Thoracic aorta (tissue), 2 donors: ENCODE measurements at places on chromosomes 11 and 22.

- no peaks in the 10 kb centered on the region for H3K36me3 ChIP-seq
- H3K4me3 ChIP-seq = no peak overlapping the region
- no peak overlapping the region for H3K27ac ChIP-seq
Observed at GRCh38 chr22:26577081-26577480, 12.9 kb downstream of the TPST2 start.

DNA sequence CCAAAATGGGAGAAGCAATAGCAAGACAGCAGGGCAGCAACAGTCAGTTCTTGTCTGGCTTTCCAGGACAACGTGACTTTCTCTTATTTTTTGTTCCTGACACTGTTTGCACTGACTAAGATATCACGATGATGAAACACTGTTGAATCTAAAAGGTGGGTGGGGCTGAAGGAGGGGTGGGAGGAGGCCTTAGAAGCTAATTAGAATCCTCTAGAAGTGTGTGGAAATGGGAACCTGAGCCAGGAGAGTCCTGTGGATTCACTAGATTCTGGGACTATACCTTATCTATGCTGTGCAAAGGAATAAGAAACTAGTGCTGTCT, 300.3 kb downstream of the ST3GAL4 start:
- no peaks in the 10 kb centered on the region for H3K36me3 ChIP-seq
- DNase-seq = no peak
- H3K4me1 ChIP-seq = no peaks in the 10 kb centered on the region
- no peak overlapping the region for H3K27ac ChIP-seq

DNA sequence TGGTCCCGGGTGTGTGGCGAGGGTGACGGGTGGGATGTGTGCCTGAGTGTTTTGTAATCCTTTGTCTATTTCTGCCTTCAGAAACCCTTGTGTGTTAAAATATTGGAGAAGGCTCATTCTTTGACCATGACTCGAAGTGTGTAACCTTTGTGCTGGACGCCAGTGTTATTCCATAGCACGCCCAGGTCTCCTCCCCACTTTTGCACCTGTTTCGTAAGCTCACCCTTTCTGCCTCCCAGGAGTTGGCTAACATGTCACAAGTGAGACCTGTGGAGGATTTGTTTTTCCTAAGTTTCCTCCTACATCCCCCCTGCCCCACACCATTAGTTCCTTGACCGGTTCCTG, 382 bp downstream of the C11orf54 start:
- peak overlapping the region; percentile 96 for H3K27ac ChIP-seq

- H3K36me3 ChIP-seq = no peaks in the 10 kb centered on the region
- DNase-seq = no peak
- H3K27me3 ChIP-seq = no peaks in the 10 kb centered on the region
- H3K27ac ChIP-seq = peak overlapping the region; percentile 60
- H3K4me1 ChIP-seq = peaks cover 100% of the 10 kb centered on the region
Observed at GRCh38 chr22:27780161-27780575, 21.4 kb downstream of the MN1 start.

DNA sequence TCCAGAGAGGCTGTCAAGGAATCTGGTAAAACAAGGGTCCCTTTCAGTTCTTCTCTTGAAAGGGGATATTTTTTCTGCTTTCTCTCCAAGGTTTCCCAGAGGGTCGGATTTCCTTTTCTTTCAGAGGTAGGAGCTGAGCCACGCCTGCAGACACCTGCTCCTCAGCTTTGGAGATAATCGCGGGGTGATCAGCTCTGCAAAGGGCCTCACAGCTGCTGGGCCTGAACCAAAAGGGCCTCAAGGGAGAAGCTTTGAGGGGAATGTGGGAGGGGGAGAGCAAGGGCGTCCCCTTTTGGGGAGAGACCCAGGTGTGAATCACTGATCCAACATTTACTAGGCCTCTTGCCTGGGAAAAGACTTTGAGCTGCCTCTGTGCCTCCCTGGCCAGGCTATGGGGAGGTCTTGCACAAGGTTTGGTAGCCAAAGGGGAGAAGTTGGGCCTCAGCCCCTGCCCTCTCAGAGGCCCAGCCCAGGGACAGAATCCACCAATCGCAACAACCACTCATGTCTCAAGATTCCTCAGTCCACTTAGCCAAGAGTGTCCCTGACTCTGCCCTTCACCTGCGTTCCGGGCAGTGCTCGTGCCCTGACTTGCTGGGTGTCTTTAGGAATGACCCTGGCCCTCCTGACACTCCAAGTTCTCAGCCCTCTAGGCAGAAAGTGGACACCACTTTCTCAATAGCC, 14.0 kb upstream of the TP53I11 start:
- no peak for DNase-seq
- H3K4me1 ChIP-seq = no peaks in the 10 kb centered on the region
- H3K27me3 ChIP-seq = no peaks in the 10 kb centered on the region
- no peak overlapping the region for H3K27ac ChIP-seq

DNA sequence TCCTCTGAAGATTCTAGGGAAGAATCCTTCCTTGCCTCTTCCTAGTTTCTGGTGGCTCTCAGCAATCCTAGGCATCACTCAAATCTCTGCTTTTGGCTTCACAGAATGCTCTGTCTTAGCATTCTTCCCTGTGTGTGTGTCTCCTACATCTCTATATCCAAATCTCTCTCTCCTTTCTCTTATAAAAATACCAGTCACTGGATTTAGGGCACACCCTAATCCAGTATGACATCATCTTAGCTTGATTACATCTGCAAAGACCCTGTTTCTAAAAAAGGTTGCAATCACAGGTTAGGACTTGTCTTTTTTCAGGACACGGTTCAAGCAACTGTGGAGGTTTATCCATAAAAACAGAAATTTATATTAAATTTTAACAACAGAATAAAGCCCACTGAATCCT, 54.4 kb downstream of the NARS2 start:
- H3K27ac ChIP-seq = no peak overlapping the region
- DNase-seq = no peak
- no peak overlapping the region for H3K4me3 ChIP-seq
- H3K36me3 ChIP-seq = no peaks in the 10 kb centered on the region

DNA sequence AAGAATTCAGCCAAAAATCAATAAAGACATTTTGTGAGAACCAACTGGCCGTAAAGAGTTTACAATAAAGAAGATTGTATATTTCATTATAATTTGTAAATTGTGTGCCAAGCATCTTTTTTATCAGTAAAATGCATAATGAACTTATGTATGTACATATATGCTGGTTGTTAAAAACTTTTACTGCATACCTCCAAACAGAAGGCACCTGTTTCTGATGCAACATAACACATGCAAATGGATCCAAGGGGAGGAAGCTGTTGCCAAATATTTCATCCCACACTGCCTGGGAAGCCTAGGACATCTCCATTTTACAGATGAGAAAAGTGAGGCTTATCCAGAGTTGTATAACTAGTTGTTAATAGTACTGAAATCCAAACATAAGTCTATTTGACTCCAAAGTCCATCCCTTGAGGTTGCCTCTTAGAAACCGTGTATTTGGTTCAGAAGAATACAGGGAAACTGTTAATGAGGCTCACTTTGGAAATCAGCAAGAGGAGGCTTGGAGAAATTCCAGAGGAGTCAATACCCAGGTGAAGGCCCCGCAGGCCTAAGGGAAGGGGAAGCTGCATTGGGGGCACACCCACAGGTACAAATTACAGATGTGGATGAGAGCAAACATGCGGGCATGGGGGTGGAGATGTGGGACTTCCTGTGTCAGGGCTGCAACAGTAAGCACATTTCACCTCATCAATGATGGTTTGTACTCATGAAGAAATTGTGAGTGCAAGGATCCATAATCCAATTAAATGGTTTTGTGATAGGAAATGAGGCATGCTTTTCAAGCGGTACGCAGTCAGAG, 51.1 kb downstream of the RCN1 start:
- H3K4me1 ChIP-seq = no peaks in the 10 kb centered on the region
- no peaks in the 10 kb centered on the region for H3K27me3 ChIP-seq
- no peaks in the 10 kb centered on the region for H3K36me3 ChIP-seq
- no peak overlapping the region for H3K4me3 ChIP-seq
- DNase-seq = no peak

DNA sequence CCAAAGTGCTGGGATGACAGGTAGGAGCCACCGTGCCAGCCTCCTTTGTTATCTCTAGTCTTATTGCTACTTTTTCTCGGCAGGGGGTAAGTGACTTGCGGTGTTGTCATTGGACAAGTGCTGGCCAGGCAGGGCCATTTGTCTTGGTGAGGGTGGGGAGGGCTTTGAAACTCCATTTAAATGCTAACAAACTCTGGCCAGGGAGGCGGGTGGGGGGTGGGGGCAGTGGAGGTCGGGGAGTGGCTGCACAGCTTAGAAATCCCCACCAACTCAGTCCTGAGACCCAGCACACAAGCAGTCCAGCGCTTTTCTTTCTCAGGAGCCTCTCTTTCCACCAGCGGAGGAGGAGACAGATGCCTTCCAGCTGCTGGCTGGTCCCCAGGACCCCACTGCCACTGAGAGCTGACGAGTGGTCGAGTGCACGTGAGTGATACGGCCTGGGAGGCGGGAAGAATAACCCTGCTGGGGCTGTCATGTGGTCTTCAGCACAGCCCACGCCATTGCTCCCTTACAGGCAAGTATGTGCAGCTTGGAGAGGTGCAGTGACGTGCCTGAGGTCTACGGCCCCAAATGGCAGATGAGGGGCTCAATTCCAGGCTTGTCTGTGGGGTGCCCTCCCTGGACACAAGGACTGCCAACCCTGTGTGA, 24.2 kb upstream of the OSBPL5 start:
- no peak for DNase-seq
- H3K4me1 ChIP-seq = no peaks in the 10 kb centered on the region
- no peaks in the 10 kb centered on the region for H3K27me3 ChIP-seq

- H3K4me1 ChIP-seq = no peaks in the 10 kb centered on the region
- H3K27me3 ChIP-seq = peaks cover 6% of the 10 kb centered on the region
- H3K27ac ChIP-seq = no peak overlapping the region
- H3K36me3 ChIP-seq = no peaks in the 10 kb centered on the region
Observed at GRCh38 chr22:24758164-24758799, 16.2 kb downstream of the PIWIL3 start.

DNA sequence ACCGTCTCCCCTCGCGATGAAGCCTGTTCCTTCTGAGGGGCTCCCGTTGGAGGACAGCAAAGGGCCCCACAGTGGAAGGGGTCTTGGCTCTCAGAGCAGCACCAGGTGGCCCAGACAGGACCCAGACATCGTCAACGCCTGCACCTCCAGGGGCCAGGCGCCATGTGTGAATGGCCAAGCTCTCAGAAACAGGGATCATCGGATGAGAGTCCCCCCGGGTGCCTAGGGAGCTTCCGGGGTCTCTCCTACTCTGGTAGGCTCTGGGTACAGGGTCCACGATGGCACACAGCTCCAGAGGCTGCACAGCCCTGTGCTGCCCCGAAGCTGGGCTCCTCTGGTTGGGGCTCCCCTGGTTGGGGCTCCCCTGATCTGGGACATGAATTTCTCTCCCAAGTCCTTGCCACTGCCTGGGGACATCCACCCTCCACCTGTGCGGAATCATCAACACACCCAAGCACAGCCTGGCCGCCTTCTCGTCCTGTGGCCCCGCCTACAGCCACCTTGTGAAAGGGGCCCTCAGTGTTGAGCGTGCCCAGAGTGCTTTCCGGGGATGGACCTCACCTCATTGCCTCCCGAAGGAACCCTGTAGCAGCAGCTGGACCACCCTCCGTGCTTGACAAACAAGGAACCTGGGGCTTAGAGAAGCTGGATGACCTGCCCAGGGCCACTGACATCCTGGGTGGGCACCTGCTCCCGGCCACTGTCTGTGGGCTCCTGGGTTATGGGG, 929.0 kb downstream of the BRD1 start:
- H3K27me3 ChIP-seq = no peaks in the 10 kb centered on the region
- H3K4me1 ChIP-seq = no peaks in the 10 kb centered on the region
- no peaks in the 10 kb centered on the region for H3K36me3 ChIP-seq
- no peak overlapping the region for H3K4me3 ChIP-seq

DNA sequence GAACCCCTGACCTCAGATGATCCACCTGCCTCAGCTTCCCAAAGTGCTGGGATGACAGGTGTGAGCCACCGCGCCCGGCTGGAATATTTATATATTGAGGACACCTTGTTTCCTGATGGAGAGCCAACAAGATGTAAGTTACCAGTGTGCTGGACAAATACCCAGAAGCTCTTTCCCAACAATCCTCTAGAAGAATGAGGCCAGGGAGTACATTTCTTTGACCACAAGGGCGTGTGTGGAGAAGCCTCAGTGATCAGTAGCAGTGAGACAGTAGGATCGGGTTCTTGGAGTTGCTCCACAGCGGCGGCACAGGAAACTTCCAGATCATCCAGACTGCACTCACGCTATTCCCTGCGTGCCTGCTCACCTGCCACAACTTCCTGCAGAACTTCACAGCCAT, 10.3 kb upstream of the POLA2 start:
- H3K4me1 ChIP-seq = no peaks in the 10 kb centered on the region
- no peaks in the 10 kb centered on the region for H3K36me3 ChIP-seq
- H3K27me3 ChIP-seq = no peaks in the 10 kb centered on the region
- no peak for DNase-seq
- no peak overlapping the region for H3K4me3 ChIP-seq
- no peak overlapping the region for H3K27ac ChIP-seq

GRCh38 chr11:70719516-70719915, 321.2 kb downstream of the CTTN start:
- H3K4me3 ChIP-seq = no peak overlapping the region
- no peak overlapping the region for H3K27ac ChIP-seq
- H3K36me3 ChIP-seq = no peaks in the 10 kb centered on the region
- DNase-seq = no peak

- DNase-seq = no peak
- no peaks in the 10 kb centered on the region for H3K36me3 ChIP-seq
- no peaks in the 10 kb centered on the region for H3K4me1 ChIP-seq
- H3K27me3 ChIP-seq = no peaks in the 10 kb centered on the region
- H3K4me3 ChIP-seq = no peak overlapping the region
- no peak overlapping the region for H3K27ac ChIP-seq
Observed at GRCh38 chr11:71580057-71581003, 2.3 kb downstream of the KRTAP5-11 start.

GRCh38 chr11:122317305-122317704, 201.3 kb upstream of the BLID start:
- H3K27ac ChIP-seq = no peak overlapping the region
- H3K4me1 ChIP-seq = peaks cover 59% of the 10 kb centered on the region
- no peak overlapping the region for H3K4me3 ChIP-seq
- H3K36me3 ChIP-seq = no peaks in the 10 kb centered on the region
- H3K27me3 ChIP-seq = no peaks in the 10 kb centered on the region
- no peak for DNase-seq

DNA sequence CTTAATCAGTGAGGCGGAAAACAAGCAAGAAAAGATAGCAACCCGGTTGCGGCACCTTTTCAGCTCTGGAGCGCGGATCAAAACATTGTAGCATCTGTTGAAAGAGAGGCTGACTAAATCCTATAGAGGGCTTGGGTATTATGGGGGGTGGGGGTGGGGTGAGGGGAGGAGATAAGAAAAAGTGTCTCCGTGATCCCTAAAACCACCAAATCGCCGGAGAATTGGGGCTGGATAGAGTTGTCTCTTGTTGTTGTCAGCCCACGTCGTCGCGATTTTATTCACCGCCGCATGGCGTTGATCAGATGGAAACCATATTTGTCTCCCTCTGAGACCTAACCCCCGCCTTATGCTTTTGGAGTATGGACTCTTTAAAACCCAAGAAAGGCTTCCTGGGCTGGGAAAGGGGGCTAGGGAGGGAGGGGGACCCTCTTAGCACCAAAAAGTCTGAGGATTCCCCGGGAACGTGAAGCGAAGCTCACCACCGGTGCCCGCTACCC, 13.0 kb downstream of the PAX6 start:
- DNase-seq = no peak
- peak overlapping the region; percentile 20 for H3K4me3 ChIP-seq
- H3K27me3 ChIP-seq = peaks cover 51% of the 10 kb centered on the region
- peaks cover 17% of the 10 kb centered on the region for H3K4me1 ChIP-seq
- H3K36me3 ChIP-seq = no peaks in the 10 kb centered on the region
- H3K27ac ChIP-seq = no peak overlapping the region

- no peak overlapping the region for H3K4me3 ChIP-seq
- no peaks in the 10 kb centered on the region for H3K36me3 ChIP-seq
- no peaks in the 10 kb centered on the region for H3K4me1 ChIP-seq
- no peaks in the 10 kb centered on the region for H3K27me3 ChIP-seq
- DNase-seq = no peak
Observed at GRCh38 chr11:97567801-97568200, 1178.0 kb downstream of the JRKL start.
